ENCODE measurements at places on chromosomes 5 and 9.

- no peak for DNase-seq
Observed at GRCh38 chr5:96177303-96177869, 215.7 kb upstream of the ELL2 start.

DNA sequence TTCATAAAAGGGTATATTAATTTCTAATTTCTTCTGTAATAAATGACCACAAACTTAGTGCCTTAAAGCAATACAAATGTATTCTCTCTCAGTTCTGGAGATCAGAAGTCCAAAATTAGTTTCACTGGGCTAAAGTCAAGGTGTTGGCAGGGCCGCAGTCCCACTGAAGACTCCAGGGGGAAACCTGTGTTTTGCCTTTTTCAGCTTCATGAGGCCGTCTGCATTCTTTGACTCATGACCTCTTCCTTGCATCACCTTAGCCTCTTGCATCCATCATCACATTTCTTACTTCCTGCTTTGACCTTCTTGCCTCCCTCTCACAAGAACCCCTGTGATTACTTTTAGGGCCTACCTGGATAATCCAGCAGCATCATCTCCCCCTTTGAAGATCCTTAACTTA is 42.0 kb upstream of the ALDH1B1 start:
- no peak for DNase-seq

DNA sequence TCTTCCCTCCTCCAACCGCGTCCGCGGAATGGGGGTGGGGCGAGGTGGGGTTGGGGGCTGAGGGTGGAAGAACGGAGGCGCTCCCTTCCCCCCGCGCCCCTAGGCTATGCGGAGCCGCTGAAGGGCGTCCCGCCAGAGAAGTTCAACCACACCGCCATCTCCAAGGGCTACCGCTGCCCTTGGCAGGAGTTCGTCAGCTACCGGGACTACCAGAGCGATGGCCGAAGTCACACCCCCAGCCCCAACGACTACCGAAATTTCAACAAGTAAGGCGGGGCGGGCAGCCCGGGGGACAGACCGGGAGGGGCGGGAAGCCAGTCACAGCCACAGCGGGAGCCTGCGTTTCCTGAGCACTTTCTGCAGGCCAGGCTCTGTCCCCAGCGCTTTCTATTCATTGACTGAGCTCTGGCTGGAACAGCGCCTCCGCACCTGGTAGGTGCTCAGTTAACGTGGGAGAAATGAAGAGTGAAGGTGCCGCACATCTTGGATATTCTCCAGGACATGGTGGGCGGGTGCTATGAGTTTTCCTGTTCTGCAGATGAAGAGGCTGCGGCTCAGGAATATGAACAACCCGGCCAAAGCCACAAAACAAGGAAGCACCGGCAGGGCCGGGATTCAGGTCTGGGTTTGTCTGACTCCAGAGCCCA is 11.3 kb downstream of the MYOZ3 start:
- peak; percentile 64 for DNase-seq

- no peak for DNase-seq
Observed at GRCh38 chr5:54700986-54701578, 183.5 kb downstream of the SNX18 start.

GRCh38 chr5:96709152-96709821 is 47.1 kb downstream of the CAST start:
- DNase-seq: no peak

DNA sequence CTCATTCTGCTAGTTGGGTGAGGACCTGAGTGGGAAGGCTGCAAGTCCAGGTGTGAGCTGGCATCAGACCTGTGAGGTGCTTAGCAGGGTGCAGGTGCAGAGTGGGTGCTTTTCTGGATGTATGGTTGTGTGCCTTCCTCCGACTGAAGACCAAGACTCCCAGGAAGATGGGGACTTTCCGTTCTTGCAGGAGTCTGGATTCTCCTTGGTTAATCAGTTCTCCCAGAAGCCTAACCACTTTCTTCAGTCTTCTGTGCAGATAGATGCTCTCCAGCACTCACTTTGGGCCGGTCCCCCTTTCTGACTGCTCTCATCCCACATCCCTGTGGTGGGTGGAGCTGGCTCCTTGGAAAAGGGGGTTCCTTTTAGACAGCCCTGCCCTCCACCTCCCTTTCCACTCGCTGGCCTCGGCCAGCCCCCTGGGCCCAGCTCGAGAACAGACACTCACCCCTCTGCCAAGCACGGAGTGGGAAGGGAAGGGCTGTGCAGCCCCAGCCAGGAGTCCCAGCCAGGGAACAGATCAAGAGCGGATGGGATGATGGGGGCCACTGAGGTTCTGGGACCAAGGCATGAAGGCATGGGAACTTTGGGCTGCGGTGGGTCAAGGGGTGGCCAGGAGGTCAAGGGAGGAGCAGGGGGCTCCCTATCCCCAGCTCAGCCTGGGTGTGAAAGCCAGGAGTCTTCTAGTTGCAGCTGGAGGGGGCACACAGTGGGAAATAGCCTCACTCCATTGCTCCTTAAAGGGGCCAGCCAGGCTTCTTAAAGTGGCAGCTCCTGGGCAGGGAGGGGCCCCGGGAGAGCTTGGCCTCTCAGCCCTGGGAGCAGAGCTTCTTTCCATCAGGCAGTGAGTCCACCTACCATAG is 62.4 kb downstream of the FGF18 start:
- DNase-seq: no peak
